Thymus (tissue), 14 donors: ENCODE measurements at places on chromosomes 16 and 17. TPM values are rescaled to one million over a fixed set of nuclear protein-coding genes. Genes with fewer than 3 reads are reported as not detected.

IRX5 gene
- 0.87 TPM for polyA plus RNA-seq

PPP1R27 gene
- polyA plus RNA-seq: 0.94 TPM

FOXL1 gene
- 0.62 TPM for polyA plus RNA-seq

ACADVL gene
- polyA plus RNA-seq: 990 TPM

SULT1A1 gene
- polyA plus RNA-seq: 25.9 TPM

FOXN1 gene
- polyA plus RNA-seq: 6.5 TPM

- peak; percentile 41 for DNase-seq
These were observed 112.9 kb downstream of the ABCC1 start for GRCh38 chr16:16062023-16062937.

- no peak for DNase-seq
These were observed 86.2 kb downstream of the OR1D5 start for GRCh38 chr17:2977157-2977556.

GRCh38 chr16:26717826-26718225 lies 348.9 kb upstream of the C16orf82 start:
- no peak for DNase-seq

DNA sequence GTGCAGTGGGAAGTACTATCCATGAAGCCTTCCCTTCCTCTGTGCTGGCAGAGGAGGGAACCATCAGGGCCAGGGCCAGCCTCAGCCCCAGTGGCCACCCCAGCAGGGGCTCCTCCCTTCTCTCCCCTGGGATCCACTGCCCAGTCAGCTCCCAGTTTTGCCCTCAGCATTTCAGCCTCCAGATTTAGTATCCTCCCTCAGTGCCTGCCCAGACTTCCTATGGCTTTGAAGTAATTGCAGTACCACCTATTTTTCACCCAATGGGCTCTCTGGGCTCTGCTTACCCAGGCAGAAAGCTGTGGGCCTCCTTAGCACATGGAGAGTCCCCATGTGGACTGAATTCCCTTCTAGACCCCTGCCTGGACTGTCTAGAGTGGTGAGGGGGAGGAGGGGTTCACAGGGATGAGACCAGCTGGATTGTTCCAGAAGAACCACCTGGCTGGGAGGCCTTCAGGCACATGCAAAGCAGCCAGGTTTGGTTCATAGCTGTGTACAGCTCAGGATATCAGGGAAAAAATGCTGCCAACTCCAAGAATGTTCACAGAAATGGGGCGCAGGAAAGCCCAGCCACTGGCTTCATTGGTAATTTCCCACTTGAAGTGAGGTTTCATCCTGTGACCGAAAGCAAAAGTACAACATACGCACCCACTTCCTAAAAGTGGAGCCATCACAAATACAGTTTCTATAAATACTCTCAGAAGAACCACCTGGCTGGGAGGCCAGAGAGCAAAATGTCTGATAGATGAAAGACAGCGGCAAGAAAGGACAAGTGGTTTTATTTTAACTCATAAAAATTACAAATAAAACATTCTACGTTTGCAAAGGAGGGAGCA lies 15.2 kb upstream of the HERPUD1 start:
- DNase-seq: no peak

DNA sequence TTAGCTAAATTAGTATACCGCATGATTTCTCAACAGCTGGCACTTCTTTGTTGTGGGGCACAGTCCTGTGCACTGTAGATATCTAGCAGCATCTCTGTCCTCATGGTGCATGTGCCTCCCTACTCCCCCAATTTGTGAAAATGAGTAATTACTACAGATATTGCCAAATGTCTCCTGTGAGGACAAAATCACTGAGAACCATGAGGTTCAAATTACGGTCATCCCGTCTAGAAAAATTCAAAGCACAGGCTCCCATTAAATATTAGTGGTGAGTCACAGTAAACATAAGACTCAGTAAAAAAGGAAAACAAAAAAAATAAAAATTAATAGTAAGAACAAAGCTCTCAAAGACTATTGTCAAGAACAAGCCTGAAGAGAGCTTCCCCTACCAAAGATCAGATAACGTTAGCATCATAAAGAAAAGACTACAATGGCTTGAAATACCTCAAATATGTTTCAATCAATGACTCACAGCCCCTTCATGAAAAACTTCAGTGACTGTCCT lies 57.8 kb downstream of the STH start:
- no peak for DNase-seq

GRCh38 chr17:67049025-67049739 lies 4.8 kb downstream of the CACNG1 start:
- DNase-seq: no peak

DNA sequence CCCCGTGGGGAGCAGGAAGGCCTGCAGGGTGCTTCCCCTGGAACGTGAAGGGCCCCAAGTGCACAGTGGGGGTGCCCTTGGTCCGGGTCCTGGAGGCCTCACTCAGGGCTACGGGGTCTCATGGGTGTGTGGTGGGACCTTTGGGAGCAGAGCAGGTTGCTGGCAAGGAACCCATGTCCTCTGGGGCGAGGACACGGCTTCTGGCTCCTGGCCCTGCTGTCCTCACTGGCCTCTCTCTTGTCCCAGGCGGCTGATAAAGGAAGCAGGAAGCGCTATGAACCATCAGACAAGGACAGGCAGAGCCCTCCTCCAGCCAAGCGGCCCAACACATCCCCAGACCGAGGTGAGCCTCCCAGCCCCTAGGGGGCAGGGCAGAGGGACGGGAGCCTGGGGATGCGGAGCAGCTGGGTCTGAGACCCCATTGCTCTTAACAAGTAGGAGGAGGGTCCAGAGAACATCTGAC lies 9.8 kb upstream of the IL17C start:
- no peak for DNase-seq

- no peak for DNase-seq
These were observed 1.9 kb downstream of the MYL11 start for GRCh38 chr16:30376461-30376902.

GRCh38 chr16:75139498-75139897 lies 8.8 kb upstream of the ZFP1 start:
- no peak for DNase-seq
